Activated naive CD8-positive, alpha-beta T cell treated with anti-CD3 and anti-CD28 coated beads, Interleukin-2, amount 10 ng/mL, durations not matched to agents 7 days and 5 days (primary cell): ENCODE measurements at places on chromosomes 12 and 14. TPM values are rescaled to one million over a fixed set of nuclear protein-coding genes. Genes with fewer than 3 reads are reported as not detected.

DNA sequence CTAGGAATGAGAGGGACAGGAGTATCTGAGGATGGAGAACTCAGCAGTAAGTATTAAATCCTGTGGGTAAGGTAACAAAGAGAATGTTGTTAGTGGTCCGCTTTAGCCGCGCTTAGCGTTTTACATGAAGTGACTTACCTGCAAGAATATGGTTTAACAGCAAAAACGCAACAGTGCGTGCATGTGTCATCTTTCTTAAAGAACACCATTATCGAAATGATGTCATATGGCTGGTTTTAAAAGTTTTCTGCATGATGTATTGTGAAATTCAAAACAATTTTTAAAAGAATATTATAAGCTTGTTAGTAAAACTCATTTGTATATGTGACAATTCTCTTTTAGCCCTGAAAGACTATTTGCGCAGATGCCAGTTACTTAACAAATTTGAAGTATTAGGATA, 1.7 kb downstream of the LEMD3 start:
- peaks cover 19% of the 10 kb centered on the region for H3K36me3 ChIP-seq
- peak overlapping the region; percentile 88 for H3K27ac ChIP-seq
- peak overlapping the region; percentile 95 for H3K4me3 ChIP-seq
- H3K4me1 ChIP-seq = peaks cover 25% of the 10 kb centered on the region
- no peak for DNase-seq

- DNase-seq = no peak
- no peaks in the 10 kb centered on the region for H3K4me1 ChIP-seq
- H3K27me3 ChIP-seq = peaks cover 4% of the 10 kb centered on the region
- H3K4me3 ChIP-seq = no peak overlapping the region
- no peak overlapping the region for H3K27ac ChIP-seq
Measured at GRCh38 chr14:76654573-76655108, 106.6 kb upstream of the VASH1 start.

GRCh38 chr12:31752450-31752849, 23.6 kb upstream of the AMN1 start:
- no peak overlapping the region for H3K4me3 ChIP-seq
- no peak for DNase-seq
- no peaks in the 10 kb centered on the region for H3K27me3 ChIP-seq
- H3K36me3 ChIP-seq = peaks cover 16% of the 10 kb centered on the region

DNA sequence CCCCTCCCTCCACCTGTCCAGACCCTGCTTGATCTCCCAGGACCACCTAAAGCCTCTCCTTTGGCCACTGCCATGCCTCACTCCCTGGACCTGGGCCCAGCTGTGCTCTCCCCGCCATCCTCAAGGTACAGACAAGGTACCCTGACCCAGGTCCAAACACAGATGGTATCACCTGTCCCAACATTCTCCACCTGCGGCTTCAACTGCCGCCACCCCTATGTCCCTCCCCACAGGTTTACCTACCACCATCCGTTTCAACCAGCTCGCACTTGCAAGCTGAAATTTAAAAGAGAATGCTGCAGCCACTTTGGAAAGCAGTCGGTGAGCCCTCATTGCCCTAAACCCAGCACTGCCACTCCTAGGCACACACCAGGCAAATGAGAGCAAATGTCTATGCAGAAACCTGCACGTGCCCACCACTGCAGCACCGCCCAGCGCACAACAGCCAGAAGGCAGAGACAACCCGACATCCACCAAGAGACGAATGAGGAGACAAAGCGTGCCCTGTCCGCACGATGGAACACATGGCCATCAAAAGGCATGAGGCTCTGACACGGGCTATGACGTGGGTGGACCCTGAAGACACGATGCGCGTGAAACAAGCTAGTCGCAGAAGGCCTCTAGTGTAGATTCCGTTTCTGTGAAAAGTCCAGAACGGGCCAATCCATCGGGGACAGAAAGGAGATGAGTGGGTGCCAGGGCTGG, 71.0 kb downstream of the RFLNA start:
- no peak overlapping the region for H3K27ac ChIP-seq
- no peaks in the 10 kb centered on the region for H3K4me1 ChIP-seq
- H3K36me3 ChIP-seq = no peaks in the 10 kb centered on the region
- DNase-seq = no peak

DNA sequence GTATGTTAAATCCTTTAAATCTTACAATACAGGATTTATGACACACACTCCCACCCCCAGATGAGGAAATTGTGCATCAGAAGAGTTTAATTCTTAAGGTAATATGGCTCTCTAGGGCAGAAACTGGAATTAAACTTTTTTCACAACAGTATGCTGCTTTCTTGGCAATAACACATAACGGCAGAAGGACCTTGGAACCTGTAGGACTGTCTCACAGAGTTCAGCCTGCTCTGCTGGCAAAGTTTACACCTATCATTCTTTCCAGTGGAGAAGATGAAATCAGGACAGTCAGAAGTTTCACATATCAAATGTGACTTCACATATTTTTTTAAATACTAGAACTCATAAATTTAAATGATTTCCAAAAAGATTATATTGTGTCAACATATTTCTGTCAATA, 30.6 kb upstream of the MYF6 start:
- H3K27ac ChIP-seq = no peak overlapping the region
- no peak for DNase-seq
- no peaks in the 10 kb centered on the region for H3K4me1 ChIP-seq
- no peaks in the 10 kb centered on the region for H3K27me3 ChIP-seq

GRCh38 chr12:93226361-93226760, 151.4 kb upstream of the NUDT4 start:
- no peak for DNase-seq
- H3K4me1 ChIP-seq = peaks cover 6% of the 10 kb centered on the region
- H3K27me3 ChIP-seq = no peaks in the 10 kb centered on the region
- no peak overlapping the region for H3K4me3 ChIP-seq
- H3K36me3 ChIP-seq = peaks cover 6% of the 10 kb centered on the region

Gene SLC7A7
- total RNA-seq = 0.89 TPM
